ACHN (cell line): ENCODE measurements at places on chromosomes 4 and X.

- DNase-seq = no peak
These were observed 187.0 kb downstream of the CCNG2 start for GRCh38 chr4:77344001-77344400.

DNA sequence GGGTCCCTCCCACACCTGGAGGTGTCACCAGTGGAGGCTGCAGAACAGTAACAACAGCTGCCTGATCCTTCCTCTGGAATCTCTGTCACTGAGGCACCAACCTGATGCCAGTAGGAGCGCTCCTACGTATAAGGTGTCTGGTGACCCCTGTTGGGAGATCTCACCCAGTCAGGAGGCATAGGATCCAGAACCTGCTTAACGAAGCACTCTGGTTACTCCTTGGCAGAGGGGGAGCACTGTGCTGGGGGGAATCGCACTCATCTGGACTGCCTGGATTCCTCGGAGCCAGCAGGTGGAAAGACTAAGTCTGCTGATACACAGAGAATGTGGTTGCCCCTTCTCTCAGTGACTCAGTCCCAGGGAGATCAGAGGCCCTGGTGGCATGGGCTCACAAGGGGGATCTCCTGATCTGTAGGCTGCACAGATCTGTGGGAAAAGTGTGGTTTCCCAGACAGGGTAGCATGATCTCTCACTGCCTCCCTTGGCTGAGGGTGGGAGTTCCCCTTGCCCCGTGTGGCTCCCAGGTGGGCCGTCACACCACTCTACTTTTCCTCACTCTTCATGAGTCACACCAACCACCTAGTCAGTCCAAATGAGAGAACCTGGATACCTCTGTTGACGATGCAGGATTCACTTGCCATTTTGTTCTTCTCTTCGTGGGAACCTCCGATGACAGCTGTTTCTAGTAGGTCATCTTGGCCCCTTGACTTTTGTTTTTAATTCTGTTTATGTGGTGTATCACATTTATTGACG is 305.9 kb downstream of the IDS start:
- DNase-seq = no peak

DNA sequence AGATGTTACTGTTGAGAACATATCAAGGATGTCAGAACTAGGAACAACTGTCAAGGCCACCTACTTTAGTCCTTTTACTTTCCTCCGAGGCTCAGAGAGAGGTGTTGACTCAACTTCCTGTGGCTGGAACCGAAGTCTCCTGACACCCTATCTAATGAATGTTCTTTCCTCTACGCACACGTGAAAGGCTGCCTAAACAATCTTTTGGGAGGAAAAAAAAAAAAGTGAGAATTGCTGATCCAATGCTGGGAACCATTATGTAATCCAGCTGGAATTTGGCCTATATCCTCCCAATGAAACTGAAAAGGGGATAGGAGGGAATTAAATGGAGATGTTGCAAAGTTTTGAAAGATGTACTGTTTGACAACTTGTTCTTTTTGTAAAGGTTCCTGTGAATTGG is 8.3 kb upstream of the MAP7D3 start:
- DNase-seq = no peak

- DNase-seq = no peak
These were observed 175.0 kb upstream of the UGT8 start for GRCh38 chr4:114423582-114423981.

GRCh38 chr4:173174594-173175012 is 6.0 kb downstream of the GALNT7 start:
- no peak for DNase-seq

DNA sequence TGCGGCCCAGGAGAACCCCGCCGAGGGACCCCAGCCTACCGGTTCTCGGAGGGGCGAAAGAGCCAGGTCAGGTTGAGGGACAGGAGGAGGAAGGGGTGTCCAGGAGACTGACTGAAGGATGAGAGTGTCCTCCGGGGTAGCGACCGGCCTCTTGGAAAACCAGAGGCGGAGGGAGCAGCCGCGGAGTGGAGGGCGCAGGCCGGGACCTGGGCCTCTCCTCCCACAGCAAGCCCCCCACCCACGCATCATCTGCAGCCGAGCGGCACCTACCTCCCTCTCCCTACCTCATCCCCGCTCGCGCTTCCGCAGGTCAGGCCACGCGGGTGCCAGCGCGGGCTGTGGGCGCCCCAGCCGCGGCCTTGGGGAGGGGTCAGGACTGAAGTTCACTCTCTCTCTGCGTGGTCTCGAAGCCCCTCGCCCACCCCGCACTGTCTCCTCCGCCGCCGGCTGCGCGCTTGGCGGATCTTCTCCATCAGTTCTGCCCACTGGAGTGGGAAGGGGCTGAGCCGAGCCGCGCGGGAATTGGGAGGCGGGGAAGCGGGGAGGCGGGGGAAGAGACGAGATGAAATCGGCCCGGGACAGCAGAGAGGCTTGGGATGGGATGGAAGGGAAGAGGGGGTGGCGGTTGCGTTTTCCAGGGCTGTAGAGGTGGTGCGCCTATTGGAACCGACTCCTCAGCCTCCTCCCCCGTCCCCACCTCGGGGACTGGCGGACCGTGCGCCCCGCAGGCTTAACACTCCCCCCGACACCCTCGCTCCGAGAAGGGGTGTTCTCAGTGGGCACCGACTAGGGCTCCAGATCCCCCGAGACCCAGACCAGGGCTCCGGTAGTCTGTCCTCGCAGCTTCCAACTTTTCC is 1.8 kb downstream of the NLGN4X start:
- DNase-seq = no peak
